ENCODE measurements at places on chromosomes 6 and 20. TPM values are rescaled to one million over a fixed set of nuclear protein-coding genes. Genes with fewer than 3 reads are reported as not detected.

ULBP1 gene
- total RNA-seq: 0.04 TPM

SIRPD gene
- not detected for total RNA-seq

SPATA2 gene
- 4.3 TPM for total RNA-seq

UTRN gene
- 102 TPM for total RNA-seq

SAMD3 gene
- total RNA-seq: not detected

LY6G6F gene
- not detected for total RNA-seq

TGM3 gene
- total RNA-seq: not detected

PLA2G7 gene
- total RNA-seq: not detected

KIF25 gene
- not detected for total RNA-seq
